PC-9 (cell line): ENCODE measurements at places on chromosomes 4 and X.

DNA sequence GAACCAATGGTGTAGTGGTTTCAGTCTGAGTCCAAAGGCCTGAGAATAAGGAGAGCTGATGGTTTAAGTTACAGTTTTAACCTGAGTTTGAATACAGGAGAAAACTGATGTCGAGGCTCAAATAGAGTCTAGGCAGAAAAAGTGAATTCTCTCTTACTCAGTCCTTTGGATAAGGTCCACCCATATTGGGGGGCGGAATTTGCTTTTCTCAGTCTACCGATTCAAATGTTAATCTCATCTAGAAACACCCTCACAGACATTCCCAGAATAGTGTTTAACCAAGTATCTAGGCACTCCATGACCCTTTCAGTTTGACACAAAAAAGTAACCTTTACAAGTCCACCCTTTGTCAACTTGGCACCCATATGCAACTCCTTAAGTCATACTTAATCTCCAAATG, 216.0 kb downstream of the GRID2 start:
- DNase-seq, result no peak

- no peak for DNase-seq
Measured at GRCh38 chr4:15777697-15778288, 335 bp upstream of the CD38 start.

- DNase-seq, result no peak
Measured at GRCh38 chr4:1685235-1686150, 1.4 kb upstream of the FAM53A start.

- DNase-seq, result no peak
Measured at GRCh38 chr4:52954560-52955170, 92.5 kb downstream of the RASL11B start.

GRCh38 chr4:168717847-168718246, 221.0 kb downstream of the PALLD start:
- DNase-seq, result no peak

GRCh38 chr4:84324303-84325245, 174.5 kb downstream of the NKX6-1 start:
- no peak for DNase-seq

DNA sequence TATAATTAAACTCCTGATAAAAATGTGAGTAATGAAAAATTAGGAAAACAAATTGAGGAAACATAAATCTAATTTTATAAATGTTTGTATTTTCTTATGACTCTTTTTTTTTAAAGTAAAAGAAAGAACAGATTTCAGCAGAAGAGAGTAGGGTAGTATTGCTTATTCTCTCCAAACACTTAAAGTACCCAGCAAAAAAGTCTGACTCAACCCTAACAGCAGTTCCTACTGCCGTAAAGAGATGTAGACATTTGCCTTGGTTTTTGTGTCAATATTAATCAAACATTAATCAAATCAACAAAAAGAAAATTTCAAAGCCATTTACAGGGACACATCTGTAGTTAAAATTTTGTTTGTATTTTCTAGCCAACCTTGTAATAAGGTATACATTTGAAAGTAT, 508.4 kb downstream of the IL15 start:
- DNase-seq, result no peak

DNA sequence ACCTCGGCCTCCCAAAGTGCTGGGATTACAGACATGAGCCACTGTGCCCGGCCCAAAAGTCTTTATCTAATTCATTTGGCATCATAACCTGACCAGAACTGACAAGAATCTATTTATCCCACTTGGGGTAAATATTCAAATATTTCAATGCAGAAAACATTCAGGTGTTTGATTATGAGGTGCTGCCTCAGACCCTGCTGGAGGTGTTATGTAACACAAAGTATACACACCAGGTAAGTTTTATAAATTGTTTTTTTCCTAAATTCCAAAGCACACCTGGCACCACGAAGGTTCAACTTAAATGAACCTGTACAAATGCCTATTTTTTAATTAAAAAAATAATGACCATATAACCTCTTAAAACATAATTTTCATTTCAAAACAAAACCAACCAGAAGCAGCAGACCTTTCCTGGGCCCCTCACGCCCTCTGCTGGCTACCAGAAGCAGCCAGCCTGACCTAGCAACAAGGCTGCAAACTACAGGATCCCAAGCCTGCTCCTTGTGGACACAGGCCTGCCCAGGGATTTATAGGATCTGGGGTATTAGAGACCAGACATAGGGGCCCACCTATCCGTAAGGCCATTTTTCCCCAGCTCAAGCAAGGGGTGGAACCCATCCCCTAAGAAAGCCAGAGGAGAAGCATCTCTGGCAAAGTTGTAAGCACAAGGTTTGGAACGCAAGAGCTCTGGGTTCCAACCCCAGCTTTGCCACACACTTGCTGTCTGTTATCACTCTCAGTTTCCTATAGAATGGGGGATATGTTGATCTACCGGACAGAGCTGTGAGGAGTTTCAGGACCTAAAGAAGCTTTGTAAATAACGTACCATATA, 11.7 kb downstream of the OTUD5 start:
- DNase-seq, result no peak

- no peak for DNase-seq
Measured at GRCh38 chrX:66163447-66163846, 600 bp upstream of the HEPH start.

GRCh38 chr4:132593717-132594400, 555.2 kb upstream of the PCDH10 start:
- no peak for DNase-seq

DNA sequence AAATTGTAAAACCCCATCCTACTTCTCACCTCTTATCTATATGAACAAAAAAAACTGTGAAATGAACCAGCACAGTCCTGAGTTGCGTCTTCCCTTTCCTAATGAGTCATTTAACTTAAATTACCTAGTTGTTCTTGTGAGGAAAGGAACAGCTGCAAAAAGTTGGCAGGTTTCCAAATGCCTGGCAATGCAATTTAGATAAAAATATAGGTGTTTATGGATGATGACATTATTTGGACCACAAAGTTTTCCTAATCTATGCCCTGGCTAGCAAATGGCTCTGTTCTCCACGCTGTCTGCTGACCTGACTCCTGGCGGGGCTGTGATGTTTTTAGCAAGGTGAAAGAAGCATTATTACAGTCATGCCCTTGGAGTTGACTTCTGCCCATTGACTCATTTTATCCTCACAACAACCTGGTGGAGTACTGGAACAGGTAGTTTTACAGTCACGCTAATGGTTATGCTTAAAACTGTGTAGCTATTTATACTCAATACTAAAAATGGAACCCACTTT, 29.8 kb upstream of the RELL1 start:
- DNase-seq, result no peak

DNA sequence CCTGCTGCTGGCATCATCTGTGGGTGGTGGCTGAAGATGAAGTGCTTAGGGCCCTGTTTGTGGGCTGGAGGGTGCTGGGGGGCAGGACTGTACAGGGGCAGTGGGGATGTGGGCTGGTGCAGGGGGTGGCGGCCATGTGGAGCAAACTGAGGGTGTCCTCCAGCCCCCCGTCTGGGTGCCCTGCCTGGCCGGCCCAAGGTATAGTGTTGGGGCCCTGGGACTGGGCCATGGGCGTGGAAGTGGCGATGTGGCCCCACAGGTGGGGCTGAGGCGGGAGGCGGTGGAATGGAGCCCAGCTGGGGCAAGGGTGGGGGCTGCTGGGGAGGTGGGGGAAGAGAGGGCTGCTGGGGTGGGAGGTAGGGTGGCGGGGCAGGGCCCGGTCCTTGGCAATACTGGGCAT, 9.5 kb upstream of the KDM5C start:
- DNase-seq, result no peak

- DNase-seq, result no peak
Measured at GRCh38 chrX:130267956-130268448, 697 bp downstream of the ZNF280C start.

DNA sequence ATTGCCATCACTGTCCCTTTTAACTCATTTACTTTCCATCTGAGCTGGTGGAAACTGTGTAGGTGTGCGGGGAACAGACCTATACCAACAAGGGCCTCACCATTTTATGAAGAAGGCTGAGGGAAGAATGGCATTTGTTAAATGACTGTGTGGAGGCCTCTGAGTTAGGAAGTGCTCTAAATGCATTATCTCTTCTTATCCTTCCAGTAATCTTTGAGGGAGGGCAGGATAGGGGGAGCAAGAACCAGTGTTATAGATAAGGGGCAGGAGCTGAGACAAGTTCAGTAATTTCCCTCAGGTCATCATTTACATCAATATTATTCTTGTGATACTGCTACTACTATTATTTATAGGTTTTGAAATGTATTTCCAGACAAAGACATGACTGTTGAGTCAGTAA, 122.4 kb upstream of the PDLIM3 start:
- no peak for DNase-seq

- no peak for DNase-seq
Measured at GRCh38 chrX:102697494-102697893, 14.8 kb upstream of the GPRASP2 start.

- no peak for DNase-seq
Measured at GRCh38 chr4:84792366-84793301, 173.9 kb downstream of the WDFY3 start.

DNA sequence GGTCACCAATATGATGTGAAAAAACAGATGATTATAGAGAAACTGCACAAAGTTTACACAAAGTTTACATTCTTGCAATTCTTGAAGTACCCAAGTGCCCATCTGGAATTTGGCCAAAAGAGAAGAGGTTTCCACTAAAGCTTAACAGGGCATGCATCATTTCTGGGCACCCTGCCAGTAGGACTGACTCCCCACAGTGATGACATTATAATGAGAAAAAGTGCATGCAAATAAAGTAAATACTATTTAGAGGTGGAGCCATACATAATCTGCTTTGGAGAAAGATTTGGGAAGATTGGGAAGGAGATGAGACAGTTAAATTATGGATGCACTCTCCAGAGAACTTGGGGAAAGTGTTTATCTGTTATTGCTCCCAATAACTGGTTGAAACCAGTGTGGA, 93.7 kb upstream of the TRPC3 start:
- peak; percentile 71 for DNase-seq

GRCh38 chrX:100600758-100601157, 16.0 kb downstream of the TNMD start:
- DNase-seq, result no peak
